Urothelium cell line (cell line): ENCODE measurements at places on chromosomes 1 and 21.

GRCh38 chr1:83845437-83846071, 153.4 kb downstream of the TTLL7 start:
- no peak for DNase-seq

GRCh38 chr21:43684424-43684823, 25.1 kb downstream of the RRP1B start:
- no peak for DNase-seq

DNA sequence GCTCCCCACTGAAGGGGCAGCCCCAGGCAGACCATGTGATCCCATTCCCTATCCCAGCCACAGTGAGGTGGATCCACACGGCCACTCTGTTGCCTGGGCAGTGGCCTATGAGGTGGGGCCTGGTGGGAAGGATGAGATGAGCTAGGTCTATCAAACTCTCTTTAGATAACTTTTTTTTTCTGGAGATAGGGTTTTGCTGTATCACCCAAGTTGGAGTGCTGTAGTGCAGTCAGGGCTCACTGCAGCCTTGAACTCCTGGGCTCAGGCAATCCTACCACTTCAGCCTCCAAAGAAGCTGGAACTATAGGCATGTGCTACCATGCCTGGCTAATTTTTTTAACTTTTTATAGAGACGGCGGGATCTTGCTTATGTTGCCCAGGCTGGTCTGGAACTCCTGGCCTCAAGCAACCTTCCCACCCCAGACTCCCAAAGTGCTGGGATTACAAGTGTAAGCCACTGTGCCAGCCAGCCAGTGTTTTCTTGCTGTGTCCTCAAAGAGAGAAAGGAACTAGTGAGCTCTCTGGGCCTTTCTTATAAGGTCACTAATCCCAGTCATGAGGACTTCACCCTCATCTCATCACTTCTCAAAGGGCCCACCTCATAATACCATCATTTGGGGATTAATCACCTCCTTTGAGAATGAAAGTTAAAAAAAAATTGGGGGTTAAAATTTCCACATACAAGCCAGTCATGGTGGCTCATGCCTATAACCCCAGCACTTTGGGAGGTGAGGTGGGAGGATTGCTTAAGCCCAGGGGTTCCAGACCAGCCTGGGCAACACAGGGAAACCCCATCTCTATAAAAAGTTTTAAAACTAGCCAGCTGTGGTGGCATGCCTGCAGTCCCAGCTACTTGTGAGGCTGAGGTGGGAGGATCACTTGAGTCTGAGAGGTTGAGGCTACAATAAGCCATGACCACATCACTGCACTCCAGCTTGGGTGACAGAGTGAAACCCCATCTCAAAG, 36.6 kb downstream of the H3-3A start:
- DNase-seq, result no peak

- DNase-seq, result no peak
These were observed 142.1 kb upstream of the ARHGEF16 start for GRCh38 chr1:3312310-3312897.

DNA sequence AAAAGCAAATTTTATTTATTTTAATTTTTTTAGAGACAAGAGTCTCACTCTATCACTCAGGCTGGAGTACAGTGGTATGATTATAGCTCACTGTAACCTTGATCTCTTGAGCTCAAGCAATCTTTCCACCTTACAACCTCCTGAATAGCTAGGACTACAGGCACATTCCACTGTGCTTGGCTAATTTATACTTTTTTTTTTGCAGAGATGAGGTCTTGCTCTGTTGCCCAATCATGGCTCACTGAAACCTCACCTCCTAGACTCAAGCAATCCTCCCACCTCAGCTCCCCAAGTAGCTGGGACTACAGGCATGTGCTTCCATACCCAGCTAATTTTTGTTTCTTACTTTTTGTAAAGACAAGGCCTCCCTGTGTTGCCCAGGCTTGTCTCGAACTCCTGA, 49.5 kb downstream of the DR1 start:
- DNase-seq, result no peak

- DNase-seq, result peak; percentile 59
These were observed 32.1 kb upstream of the APOBEC4 start for GRCh38 chr1:183685112-183685713.

DNA sequence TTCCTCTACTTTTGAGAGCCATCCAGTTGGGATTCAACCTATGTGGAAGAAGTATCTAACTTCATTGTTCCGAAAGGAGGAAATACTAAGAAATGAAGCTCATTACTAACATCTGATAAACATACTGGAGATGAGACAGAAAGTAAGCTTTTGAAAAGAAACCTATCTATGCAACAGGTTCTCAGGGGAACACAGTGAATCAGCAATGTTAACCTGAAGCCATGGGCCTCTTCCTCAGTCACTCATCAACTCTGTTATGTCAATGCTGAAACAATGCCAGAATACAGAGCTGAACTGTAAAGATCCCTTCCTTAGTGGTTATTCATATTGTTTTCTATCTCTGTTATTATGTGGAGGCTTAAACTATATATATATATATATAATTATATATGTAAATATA, 55.5 kb upstream of the ESRRG start:
- no peak for DNase-seq
